ENCODE measurements at places on chromosomes 6 and 20.

DNA sequence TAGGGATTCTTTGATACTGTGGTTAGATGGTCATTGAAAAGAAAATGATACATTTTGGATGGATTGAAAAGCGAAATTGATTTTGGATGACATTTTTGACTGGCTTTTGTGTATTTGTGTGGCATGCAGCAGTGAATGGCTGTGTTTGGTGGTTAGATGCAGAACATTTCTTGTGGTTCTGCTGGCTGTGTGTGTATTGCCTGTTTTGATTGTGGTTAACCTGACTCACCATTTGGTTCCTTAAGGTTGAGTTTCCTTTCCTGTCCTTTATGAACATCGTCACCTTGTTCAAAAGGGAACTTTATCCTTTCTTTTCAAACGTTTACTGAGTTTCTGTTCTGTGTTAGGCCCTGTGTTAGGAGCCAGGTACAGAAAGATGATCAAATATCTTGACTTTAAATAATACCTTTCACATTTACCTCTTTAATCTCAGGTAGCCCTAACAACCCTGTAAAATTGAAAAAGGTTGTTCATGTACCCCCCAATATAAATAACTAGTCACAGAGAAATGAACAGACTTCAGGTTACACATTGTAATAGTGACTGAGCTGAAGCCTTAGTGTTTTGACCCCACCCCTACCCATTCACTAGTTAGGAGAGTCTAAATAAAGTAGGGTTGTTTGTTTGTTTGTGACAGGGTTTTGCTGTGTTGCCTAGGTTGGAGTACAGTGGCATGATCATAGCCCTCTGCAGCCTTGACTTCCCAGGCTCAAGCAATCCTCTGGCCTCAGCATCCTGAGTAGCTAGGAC is 23.8 kb downstream of the ANKS1A start:
- peaks cover 20% of the 10 kb centered on the region for H3K4me1 ChIP-seq
- H3K27ac ChIP-seq: peak overlapping the region; percentile 53
- peak overlapping the region; percentile 47 for H3K4me3 ChIP-seq

- peak; percentile 90 for ATAC-seq
- H3K27me3 ChIP-seq: peaks cover 20% of the 10 kb centered on the region
- no peaks in the 10 kb centered on the region for H3K4me1 ChIP-seq
- no peaks in the 10 kb centered on the region for H3K36me3 ChIP-seq
These were observed 29.0 kb downstream of the MOCS3 start for GRCh38 chr20:50987493-50988210.

- peaks cover 16% of the 10 kb centered on the region for H3K27me3 ChIP-seq
- H3K4me3 ChIP-seq: no peak overlapping the region
- H3K27ac ChIP-seq: no peak overlapping the region
- no peak for ATAC-seq
- H3K4me1 ChIP-seq: no peaks in the 10 kb centered on the region
These were observed 100.7 kb downstream of the VEGFA start for GRCh38 chr6:43870660-43871061.

GRCh38 chr20:47427746-47428145 is 71.2 kb upstream of the ZMYND8 start:
- no peak for ATAC-seq
- no peaks in the 10 kb centered on the region for H3K27me3 ChIP-seq
- H3K27ac ChIP-seq: no peak overlapping the region
- H3K36me3 ChIP-seq: no peaks in the 10 kb centered on the region

DNA sequence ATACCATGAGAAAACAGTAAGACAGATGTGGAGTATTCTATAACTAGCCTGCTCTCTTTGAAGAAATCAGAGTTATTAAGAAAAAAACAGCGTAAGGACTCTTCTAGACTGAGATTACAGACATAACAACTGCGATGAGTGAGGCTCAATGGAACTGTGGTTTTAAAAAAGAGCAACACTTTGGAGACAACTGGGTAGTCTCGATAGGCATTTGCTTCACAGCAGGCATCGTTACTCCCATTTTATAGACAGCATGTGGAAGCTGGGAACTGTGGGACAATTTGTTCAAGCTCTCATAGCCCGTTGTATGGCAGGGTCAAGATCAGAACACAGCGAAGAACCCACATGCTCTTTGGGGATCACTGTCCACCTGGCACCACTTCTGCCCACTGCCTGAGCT is 4.6 kb downstream of the FKBP1A start:
- peaks cover 56% of the 10 kb centered on the region for H3K4me1 ChIP-seq
- H3K36me3 ChIP-seq: peaks cover 88% of the 10 kb centered on the region

DNA sequence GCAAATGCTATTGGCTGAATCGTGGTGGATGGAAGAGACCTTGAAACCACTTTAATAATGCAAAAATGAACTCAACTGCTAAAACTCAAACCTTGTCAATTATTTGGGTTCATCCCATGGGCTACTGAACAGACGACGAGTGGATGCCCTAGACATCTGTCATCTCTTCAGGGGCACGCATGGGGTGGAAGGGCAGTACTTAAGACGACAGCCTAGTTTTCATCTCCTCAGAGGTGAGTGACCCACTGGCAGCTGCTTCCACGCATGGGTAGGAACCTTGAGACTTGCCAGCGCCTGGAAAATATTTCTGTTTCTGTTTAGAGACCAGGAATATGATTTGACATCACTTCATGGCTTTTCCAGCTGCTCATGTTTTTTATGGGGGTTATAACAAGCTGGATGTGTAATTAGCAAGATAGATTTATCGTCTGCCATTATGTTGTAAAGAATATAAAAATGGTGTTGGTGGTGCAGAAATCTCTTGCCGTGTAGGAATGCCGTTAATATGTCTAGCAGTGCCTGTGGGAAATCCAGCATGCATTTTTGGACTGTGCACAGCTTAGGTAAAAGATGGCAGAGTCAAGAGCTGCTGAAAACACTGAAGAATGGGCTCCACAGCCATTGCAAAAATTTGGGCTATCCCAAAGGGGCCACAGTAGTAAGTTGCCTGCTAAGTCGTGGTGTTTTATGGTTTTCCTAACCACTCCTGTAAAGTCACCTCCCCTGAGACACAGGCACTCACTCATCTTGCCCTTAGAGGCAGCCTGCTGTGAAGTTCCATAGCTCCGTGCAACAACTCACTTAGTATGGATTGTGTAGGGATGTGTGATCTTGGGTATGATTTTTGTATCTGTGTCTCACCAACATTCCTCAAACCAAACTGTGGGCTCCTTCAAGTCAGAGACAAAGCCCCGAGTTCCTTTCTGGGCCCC is 203.3 kb downstream of the EYA2 start:
- H3K4me3 ChIP-seq: no peak overlapping the region
- H3K27ac ChIP-seq: no peak overlapping the region
- H3K36me3 ChIP-seq: no peaks in the 10 kb centered on the region
- no peak for ATAC-seq

GRCh38 chr20:25321991-25322390 is 68.6 kb downstream of the ABHD12 start:
- no peak for ATAC-seq
- peak overlapping the region; percentile 34 for H3K27ac ChIP-seq
- H3K4me1 ChIP-seq: peaks cover 5% of the 10 kb centered on the region
- H3K4me3 ChIP-seq: no peak overlapping the region
- H3K36me3 ChIP-seq: peaks cover 17% of the 10 kb centered on the region
- no peaks in the 10 kb centered on the region for H3K27me3 ChIP-seq

DNA sequence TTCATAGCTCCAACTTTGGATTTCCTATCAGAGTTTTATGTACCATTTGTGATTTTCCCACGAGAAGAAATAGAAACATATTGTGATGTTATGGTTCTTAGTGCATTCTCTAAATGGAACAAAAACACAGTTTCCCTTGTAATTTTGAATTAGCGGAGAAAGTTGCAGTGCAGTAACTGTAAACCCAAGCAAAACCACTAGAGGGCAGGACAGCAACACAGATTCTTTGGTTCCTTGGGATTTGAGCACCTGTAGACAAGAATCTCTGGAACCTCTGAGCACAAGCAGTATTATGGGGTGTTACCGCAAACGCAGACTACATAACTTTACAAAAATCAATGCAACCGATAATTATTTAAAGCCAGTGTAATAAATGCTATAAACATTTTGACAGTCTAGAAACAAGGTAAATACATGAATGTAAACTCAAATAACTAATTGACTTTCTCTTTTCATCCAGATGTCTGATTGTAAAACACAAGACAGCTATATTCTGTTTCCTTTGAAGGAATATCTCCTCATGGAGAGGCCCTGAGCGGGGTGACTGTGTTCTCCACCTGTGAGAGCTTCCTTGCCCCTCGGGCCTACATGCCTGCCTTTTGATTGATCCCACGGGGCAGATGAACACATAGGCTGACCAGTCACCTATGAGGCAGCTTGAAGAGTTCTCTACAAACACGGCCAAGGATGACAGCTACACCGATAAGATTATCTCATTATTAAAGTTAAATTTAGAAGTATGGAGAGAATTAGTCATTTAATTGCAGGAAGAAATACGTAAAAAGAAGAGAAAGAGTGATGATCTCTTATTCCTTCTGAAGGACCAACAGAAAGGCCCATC is 67.5 kb upstream of the COL21A1 start:
- no peak overlapping the region for H3K27ac ChIP-seq
- no peaks in the 10 kb centered on the region for H3K36me3 ChIP-seq
- H3K4me3 ChIP-seq: no peak overlapping the region
- peaks cover under 1% of the 10 kb centered on the region for H3K27me3 ChIP-seq

GRCh38 chr6:470051-470900 is 78.7 kb downstream of the IRF4 start:
- no peak for ATAC-seq
- no peaks in the 10 kb centered on the region for H3K36me3 ChIP-seq
- peak overlapping the region; percentile 23 for H3K4me3 ChIP-seq
- peaks cover 41% of the 10 kb centered on the region for H3K4me1 ChIP-seq
- H3K27me3 ChIP-seq: peaks cover 13% of the 10 kb centered on the region

DNA sequence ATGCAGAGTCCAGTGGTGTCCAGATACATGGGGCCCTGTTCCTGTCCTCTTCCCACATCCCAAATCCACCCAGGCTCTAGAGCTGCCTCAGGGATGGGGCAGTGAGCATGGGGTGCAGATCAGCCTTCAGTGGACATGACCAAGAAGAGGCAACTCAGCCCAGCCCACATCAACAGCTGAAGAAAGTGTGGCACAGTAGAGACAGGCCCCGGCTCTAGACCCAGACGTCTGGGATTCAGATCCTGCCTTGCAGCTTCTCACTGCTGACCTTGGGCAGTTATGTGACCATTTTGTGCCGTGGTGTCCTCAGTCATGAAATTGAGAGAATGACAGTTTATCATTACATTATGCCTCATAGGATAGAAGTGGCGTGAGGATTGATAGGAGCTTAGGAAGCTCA is 54.6 kb upstream of the CST7 start:
- no peaks in the 10 kb centered on the region for H3K27me3 ChIP-seq
- no peak for ATAC-seq
- no peaks in the 10 kb centered on the region for H3K4me1 ChIP-seq
- H3K27ac ChIP-seq: no peak overlapping the region
- H3K4me3 ChIP-seq: no peak overlapping the region

DNA sequence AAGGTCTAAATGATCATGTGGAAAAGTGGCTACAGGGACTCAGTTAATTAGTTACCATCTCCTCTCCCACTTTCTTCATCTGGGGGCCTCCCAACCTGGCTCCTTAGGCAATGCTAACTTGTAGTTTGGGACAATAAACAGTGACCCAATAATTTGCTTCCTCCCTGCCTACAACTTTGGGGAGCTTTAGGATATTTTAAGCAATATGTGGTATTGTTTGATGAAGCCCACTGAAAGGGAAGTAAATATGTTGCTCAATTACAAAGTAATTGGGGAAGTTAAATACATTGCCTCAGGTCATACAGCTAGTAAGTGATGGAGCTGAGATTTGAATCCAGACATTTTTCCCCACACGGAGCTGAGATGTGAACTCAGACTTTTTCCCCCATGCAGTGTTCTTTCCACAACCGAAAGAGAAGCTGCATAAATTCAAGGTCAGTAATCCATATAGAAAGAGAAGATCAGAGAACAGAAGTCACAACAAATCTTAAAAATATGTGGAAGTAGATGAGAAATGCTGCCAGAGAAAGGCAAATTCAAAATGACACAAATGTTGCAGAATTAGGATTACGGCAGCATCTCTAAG is 26.6 kb downstream of the ZHX3 start:
- H3K4me3 ChIP-seq: no peak overlapping the region
- no peaks in the 10 kb centered on the region for H3K36me3 ChIP-seq
- H3K4me1 ChIP-seq: no peaks in the 10 kb centered on the region
- ATAC-seq: no peak

DNA sequence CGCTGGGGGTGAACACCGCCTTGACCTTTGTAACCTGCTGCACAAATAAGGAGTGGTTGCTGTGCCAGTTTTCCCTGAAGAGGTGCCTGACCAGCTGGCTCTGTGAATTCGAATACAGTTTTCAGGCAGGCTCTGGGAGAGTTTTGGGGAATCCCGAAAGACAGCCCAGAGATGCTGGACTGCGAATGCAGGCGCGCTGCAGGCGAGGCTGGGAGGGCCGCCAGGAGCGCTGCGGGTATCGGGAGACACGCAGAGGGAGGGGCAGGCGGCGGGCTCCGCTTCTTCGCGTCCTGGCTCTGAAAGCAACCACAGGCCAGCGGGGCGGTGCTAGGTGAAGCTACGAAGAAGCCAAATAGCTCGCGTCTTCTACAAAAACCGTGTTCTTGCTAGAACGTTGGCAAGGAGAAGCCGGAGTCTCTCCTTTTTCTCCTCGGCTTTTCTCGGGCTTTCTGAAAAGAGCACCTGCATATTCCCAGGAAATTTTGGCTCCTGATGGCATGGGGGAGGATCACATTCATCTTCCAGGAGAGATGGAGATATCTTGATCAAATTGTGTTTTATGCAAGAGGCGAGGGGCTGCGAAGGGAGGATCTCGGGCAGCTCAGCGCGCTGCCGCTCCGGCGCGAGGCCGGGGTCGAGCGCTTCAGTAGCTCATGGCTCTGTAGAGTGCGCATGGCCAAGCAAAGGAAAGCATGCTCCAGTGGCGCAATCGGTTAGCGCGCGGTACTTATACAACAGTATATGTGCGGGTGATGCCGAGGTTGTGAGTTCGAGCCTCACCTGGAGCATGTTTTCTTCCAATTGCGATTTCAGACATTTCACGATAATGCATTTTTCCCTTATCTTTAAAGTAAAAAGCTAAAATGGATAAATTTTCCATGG is 158.1 kb upstream of the ZNF184 start:
- H3K27me3 ChIP-seq: peaks cover 55% of the 10 kb centered on the region
- no peaks in the 10 kb centered on the region for H3K36me3 ChIP-seq
- H3K4me3 ChIP-seq: peak overlapping the region; percentile 61
- H3K4me1 ChIP-seq: no peaks in the 10 kb centered on the region

GRCh38 chr6:40722553-40723258 is 135.5 kb upstream of the LRFN2 start:
- H3K4me3 ChIP-seq: no peak overlapping the region
- peaks cover 6% of the 10 kb centered on the region for H3K27me3 ChIP-seq
- H3K4me1 ChIP-seq: no peaks in the 10 kb centered on the region
- no peak overlapping the region for H3K27ac ChIP-seq

Measured in activated T-helper 17 cell treated with anti-CD3 and anti-CD28 coated beads, Interleukin-2, amount 50 U/mL, for 72 hours (primary cell).